ENCODE measurements at places on chromosomes 16 and 17.
A peak's percentile ranks its signal among the peaks of the same experiment; 100 is the strongest.

- no peak for DNase-seq
These were observed 2.0 kb downstream of the DCXR start for GRCh38 chr17:82035488-82035887.

DNA sequence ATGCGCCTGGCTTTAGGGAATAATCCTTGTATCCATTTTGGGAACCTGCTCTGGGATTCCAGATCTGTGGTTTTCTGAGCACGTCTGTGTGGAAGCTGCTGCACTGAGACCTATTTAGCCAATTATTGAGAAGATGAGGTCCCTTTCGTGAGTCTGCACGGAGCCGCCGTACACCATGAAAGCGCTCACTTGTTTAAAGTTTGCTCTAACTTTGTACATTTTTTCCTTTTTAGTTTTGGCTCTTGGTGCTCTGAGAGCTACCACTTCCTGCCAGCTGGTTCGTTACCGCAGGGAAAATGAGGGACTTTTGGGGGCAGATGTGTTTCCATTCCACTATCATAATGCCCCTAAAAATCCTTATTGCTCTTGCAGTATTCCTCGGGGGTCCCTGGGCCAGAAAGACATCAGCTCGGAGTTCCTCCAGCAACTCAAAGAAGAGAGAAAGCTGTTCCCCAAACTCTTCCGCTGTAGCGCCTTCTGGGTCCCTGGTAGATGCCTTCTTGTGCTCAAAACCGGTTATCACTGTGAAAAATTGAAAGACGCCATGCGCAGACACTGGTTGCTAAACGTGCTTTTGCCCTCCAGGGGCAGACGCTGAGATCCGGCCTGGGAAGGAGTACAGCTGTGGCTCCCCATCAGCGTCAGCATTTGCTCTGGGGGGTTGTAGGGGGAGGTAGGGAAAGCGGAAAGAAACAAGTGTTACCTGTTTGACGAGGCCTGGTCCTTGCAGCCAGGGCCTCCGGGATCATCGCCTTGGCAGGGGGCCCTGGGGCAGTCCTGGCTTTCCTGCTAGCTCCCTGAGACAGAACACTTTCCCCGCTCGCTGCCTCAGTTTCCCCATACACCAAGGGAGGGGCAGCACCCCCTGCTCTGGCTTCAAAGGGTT is 238.1 kb downstream of the MRTFB start:
- DNase-seq = no peak

- no peak for DNase-seq
These were observed 331.2 kb downstream of the FOXL1 start for GRCh38 chr16:86909359-86910160.

DNA sequence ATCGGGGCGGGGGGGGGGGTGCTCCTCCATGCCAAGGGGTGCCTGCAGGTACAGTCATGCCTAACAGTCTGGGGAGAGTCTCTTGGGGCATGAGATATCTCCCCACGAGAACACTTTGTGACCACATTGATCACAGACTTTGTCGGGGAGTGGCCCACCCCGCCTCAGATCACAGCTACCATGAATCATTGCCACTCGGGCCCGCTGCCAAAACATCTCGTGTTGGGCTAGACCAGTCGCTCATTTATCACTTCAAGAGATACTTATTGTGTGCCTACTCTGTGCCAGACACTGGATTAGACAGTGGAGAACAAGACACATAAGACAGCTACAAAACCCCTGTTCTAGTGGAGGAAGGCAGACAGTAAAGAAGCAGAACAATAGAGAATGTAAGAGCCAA is 72.6 kb downstream of the CLEC16A start:
- DNase-seq = no peak

DNA sequence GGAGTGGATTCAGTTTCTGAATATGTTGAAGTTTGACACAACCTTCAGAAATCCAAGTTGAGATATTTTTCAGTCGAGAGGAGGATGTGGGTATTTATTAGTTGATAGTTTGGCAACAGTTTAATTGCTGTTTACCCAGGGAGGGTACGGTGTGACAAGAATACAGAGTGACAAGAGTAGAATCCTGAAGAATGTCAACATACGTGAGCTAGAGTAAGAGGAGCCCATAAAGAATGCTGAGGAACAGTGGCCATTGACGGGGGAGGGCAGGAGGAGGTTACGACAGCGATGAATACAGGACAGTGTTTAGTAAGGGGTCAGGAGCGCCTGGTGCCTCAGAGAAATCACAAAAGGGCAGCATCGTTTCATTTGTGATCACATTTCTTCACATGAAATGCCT is 76.5 kb downstream of the AATF start:
- DNase-seq = no peak

GRCh38 chr17:55420776-55421178 is 858 bp downstream of the MMD start:
- DNase-seq = no peak

DNA sequence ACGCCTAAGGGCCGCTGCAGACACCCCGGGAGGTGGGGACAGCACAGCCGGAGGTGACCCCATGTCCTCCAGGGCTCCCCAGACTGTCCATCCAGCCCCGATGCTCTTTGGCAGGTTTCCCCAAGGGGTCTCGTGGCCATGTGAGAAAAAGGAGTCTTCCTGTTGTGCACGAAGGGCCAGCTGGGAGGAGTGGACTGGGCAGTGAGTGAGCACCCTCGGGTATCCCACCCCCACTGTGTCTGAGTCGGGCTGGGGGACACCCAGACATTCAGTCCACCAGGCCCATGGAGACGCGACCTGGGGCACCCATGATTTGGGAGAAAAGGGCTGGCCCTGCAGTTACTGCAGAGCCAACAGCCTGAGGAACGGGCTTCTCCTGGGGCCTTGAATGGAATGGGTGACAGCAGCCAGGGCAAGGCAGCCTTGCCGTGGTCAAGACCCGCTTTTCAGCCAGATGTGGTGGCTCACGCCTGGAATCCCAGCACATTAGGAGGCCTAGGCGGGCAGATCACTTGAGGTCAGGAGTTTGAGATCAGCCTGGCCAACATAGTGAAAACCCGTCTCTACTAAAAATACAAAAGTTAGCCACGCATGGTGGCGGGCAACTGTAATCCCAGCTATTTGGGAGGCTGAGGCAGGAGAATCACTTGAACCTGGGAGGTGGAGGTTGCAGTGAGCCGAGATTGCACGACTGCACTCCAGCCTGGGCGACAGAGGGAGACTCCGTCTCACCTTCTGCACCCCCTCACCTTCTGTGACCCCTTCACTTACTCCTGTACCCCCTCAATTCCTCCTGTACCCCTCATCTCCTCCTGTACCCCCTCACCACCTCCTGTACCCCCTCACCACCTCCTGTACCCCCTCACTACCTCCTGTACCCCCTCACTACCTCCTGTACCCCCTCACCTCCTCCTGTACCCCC is 24.1 kb upstream of the CAPN15 start:
- no peak for DNase-seq

- no peak for DNase-seq
These were observed 2230.4 kb downstream of the TP53TG3F start for GRCh38 chr16:35689764-35690163.

DNA sequence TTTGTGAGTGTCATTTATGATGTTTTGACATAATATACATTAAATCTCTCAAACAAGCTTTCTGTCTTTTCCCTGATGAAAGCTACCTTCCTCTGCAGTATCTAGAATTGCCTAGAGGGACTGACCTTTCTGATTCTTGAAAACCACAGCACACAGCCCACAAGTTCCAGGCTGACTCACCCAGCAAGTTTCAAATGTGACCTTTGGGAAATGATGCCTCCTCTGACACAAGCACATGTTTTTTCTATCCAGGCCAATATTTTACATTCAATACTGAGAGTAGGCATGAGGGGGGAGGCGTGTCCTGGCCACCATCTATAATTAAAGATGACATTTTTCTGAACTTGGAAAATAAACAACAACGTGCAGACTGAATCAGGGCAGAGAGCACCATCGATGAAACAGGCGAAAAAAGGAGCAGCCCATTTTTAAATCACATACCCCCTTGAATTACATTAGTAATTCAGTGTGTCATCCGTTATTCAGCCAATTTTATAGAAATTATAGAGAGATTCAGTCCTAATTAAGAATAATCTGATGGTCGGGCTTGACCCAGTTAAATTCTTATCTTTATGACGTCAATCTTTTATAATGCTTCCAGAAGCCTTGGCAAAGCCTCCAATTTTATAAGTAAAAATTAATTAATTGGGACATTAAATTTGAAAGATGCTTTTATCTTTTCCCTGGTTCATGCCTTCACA is 292.6 kb upstream of the CDH11 start:
- DNase-seq = no peak

DNA sequence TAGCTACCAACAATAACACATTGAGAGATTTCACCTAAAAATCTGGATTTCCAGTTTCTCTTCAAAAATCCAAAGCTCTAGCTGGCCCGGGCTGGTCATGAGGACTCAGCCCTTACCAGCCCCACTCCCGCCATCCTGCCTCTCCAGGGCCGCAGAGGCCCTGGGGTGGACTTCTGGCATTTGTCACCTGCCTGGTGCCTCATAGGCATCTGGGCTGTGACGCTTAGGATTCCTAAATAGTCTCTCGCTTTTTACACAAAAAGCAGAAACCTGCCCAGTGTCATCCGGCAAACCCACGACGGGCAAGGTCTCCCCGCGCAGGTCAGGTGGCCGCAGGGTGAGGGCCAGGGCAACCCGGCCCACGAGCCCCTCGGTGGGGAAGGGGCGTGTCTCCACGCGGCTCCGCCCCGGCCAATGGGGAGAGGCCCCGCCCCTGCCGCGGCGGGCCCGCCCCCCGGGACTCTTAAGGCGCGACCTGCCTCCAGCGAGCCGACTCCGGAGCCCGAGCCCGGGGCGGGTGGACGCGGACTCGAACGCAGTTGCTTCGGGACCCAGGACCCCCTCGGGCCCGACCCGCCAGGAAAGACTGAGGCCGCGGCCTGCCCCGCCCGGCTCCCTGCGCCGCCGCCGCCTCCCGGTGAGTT is at the start of gene VASN:
TSS of gene VASN (plus strand) at position 492 of the 644 bp plus-strand sequence. CDS start 9,030 bp downstream, outside the sequence.
- peak; percentile 41 for DNase-seq

- DNase-seq = no peak
These were observed 22.8 kb downstream of the ZDHHC7 start for GRCh38 chr16:84988328-84989080.

- no peak for DNase-seq
These were observed 11.6 kb upstream of the GRB2 start for GRCh38 chr17:75417054-75417580.

GRCh38 chr17:69588827-69589239 is 174.3 kb downstream of the MAP2K6 start:
- no peak for DNase-seq

GRCh38 chr17:30372755-30373154 is 6.0 kb upstream of the CPD start:
- no peak for DNase-seq

- no peak for DNase-seq
These were observed 62.5 kb downstream of the DNAH3 start for GRCh38 chr16:21088143-21088542.

DNA sequence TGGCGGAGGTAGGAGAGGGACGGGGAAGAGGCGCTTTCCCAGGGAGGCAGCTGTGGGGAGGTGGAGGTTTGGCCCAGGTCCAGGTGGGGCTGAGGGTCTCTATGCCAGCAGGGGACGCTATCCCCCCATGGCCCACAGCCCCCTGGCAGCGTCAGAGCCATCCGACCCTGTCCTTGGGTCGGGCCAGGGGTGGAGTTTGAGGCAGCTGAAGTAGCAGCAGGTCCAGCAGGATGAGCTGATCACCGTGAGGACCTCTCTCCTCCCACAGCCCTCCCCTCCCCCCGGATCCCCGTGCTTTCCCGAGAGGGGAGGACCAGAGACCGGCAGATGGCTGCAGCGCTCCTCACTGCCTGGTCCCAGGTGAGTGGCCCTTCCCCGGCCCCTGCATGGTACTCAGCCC is 3.2 kb downstream of the ZNF205 start:
- DNase-seq = no peak

DNA sequence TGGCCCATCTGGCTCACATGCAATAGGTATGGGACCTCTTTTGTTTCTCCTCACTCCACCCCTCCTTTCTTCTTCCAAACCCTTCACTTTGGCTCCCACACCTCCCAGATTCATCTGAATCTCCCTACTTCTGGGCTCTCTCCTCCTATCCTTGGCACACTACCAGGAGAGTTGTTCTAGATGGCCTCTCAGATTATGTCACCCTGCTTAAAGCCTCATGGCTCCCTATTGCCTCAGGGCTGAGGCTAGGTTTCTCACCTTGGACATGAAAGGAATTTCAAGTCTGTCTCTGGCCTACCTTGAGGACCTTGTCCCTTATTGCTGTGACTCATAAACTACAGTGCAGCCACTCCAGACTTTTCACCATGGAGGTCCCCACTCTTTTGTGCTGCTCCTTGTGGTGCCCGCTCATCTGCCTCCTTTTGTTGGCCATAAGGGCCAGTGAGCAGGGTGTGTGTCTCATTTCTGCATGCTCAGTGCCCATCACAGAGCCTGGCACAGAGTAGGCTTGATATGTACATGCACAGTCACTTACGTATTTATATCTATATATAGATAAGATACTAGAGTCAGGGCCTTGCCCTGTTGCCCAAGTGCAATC is 1.0 kb upstream of the MFAP4 start:
- no peak for DNase-seq

GRCh38 chr17:74832421-74832820 is 27.3 kb downstream of the GRIN2C start:
- DNase-seq = no peak

GRCh38 chr17:50493744-50494143 is 14.5 kb upstream of the MYCBPAP start:
- no peak for DNase-seq

- peak; percentile 42 for DNase-seq
These were observed 32.7 kb upstream of the CDH1 start for GRCh38 chr16:68704232-68704867.

DNA sequence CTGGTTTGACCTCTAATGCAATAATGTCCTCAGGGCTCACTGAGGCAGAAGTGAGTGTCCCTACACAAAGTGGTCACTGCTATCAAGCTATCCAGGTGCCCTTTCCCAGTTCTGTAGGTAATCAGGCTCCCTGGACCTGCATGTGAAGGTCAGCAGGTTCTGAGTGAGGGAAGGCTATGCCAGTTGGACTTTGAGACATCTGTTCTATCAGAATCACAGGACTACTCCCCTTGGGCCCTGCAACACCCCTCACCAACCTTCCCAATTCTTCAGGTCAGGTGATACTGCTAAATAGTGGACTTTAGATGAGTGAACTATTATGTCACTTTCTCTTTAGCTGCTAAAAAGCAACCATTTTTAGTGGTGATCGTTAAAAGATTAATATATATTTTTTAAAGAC is 37.6 kb downstream of the ZZEF1 start:
- no peak for DNase-seq

GRCh38 chr16:17404941-17405689 is 65.6 kb downstream of the XYLT1 start:
- DNase-seq = no peak

- DNase-seq = no peak
These were observed 213.4 kb upstream of the GSE1 start for GRCh38 chr16:85399583-85400284.
